ENCODE measurements at places on chromosomes 4 and X. TPM values are rescaled to one million over a fixed set of nuclear protein-coding genes. Genes with fewer than 3 reads are reported as not detected.

- DNase-seq, result no peak
These were observed 234.4 kb upstream of the HS3ST1 start for GRCh38 chr4:11663114-11663513.

Gene RLIM
- 77.4 TPM for total RNA-seq

DNA sequence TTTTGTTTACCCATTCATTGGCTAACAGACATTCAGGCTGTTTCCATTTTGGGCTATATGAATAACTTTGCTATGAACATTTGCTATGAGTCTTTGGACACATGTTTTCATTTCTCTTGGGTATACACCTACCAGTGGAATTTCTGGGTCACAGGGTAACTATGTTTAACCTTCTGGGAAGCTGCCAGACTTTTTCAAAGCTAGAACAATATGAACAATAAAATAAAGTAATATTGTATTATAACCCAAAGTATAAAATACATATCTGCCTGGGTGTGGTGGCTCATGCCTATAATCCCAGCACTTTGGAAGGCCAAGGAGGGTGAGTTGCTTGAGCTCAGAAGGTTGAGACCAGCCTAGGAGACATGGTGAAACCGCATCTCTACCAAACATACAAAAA, 90.6 kb downstream of the DLG3 start:
- DNase-seq, result no peak

Gene IRF2
- 21.9 TPM for total RNA-seq

Data from IMR-90 (cell line).